ENCODE measurements at places on chromosomes 6 and 20. TPM values are rescaled to one million over a fixed set of nuclear protein-coding genes. Genes with fewer than 3 reads are reported as not detected.

The COX4I2 gene
- polyA plus RNA-seq, result 0.62 TPM

The ANKRD66 gene
- 3.2 TPM for polyA plus RNA-seq

The MEI4 gene
- 1.3 TPM for polyA plus RNA-seq

The SPATA25 gene
- polyA plus RNA-seq, result 2.6 TPM

The SYNDIG1 gene
- 46.4 TPM for polyA plus RNA-seq

The C20orf202 gene
- 0.92 TPM for polyA plus RNA-seq

The TPX2 gene
- 25.4 TPM for polyA plus RNA-seq

The FAM110A gene
- 16.2 TPM for polyA plus RNA-seq

The SLC35D3 gene
- 0.71 TPM for polyA plus RNA-seq

The RIPOR2 gene
- 25.0 TPM for polyA plus RNA-seq

The SLPI gene
- 8.7 TPM for polyA plus RNA-seq

The LBP gene
- not detected for polyA plus RNA-seq

The TGM6 gene
- polyA plus RNA-seq, result not detected

The CDSN gene
- not detected for polyA plus RNA-seq

The OR2J3 gene
- not detected for polyA plus RNA-seq

The CSTF1 gene
- 26.4 TPM for polyA plus RNA-seq

The CRISP2 gene
- polyA plus RNA-seq, result 2.5 TPM

The NRN1 gene
- 100 TPM for polyA plus RNA-seq

The OR2B6 gene
- polyA plus RNA-seq, result not detected

The RXRB gene
- 79.0 TPM for polyA plus RNA-seq
